ENCODE measurements at places on chromosomes 16 and 17.

DNA sequence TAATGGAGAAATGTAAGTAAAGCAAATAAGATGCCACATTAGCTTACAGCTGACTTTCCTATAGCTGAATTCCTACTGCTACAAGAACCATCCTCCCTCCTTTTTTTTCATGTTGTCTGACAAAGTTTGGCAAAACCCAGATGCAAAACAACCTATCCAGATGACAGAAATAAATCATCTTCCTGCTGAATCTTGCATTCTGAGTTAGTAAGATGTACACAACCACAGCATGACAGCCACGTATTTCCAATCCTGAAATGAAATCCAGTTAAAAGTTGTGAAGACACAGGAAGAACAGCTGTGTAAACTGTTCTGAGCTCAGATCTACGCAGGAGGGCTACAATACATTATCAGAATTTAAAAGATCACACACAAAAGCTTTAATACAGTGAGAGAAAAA lies 5.1 kb upstream of the DHX33 start:
- H3K4me3 ChIP-seq: no peak overlapping the region
- peaks cover 46% of the 10 kb centered on the region for H3K36me3 ChIP-seq
- no peaks in the 10 kb centered on the region for H3K4me1 ChIP-seq
- H3K27me3 ChIP-seq: no peaks in the 10 kb centered on the region

GRCh38 chr17:299546-299945 lies 53.1 kb downstream of the RPH3AL start:
- H3K4me3 ChIP-seq: no peak overlapping the region
- H3K4me1 ChIP-seq: no peaks in the 10 kb centered on the region
- no peak for DNase-seq

GRCh38 chr16:13021996-13022395 lies 120.6 kb downstream of the SHISA9 start:
- no peaks in the 10 kb centered on the region for H3K27me3 ChIP-seq
- no peaks in the 10 kb centered on the region for H3K36me3 ChIP-seq

GRCh38 chr16:16120044-16120381 lies 103.3 kb downstream of the ABCC6 start:
- no peaks in the 10 kb centered on the region for H3K4me1 ChIP-seq
- H3K27me3 ChIP-seq: no peaks in the 10 kb centered on the region
- no peak for DNase-seq

DNA sequence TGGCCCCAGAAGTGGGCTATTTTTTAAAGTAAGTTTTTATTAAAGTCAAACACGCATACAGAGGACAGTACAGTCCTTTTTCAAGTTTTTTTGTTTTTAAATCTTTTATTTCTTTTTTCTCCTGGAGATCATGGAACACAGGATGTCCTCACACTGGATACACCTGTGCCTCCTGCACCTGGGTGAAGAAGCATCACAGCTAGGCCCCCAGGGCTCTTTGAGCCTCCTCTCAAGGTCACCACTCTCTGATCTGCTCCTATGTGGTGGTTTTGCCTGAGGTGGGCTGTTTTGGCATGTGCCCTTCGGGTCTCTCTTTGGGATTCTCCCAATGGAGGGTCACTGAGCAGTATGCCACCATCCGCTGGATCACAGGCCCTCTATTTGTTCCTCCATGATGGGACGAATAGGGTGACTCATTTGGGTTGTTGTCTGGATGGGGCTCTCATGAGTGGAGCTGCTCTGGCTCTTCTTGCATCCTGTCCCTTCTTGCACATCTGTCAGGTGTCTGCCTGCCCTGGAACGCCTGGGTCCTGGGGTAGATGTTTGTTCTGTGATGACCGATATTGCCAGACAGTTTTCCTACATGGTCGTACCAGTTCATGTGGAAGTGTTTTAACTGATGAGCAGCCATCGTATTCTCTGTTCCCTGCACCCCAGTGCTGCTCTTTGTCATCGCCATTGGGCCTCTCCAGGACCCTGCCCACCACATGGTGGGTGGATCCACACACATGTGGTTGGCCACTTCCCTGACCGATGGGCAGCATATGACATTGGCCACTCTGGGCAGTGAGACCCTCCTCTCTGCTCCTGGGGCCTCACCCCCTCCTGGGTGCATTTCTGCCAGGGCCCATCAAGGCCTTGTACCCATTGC lies 55.2 kb upstream of the MED9 start:
- H3K4me1 ChIP-seq: no peaks in the 10 kb centered on the region
- H3K36me3 ChIP-seq: no peaks in the 10 kb centered on the region
- no peak overlapping the region for H3K4me3 ChIP-seq
- no peaks in the 10 kb centered on the region for H3K27me3 ChIP-seq
- no peak for DNase-seq

Measured in cardiac muscle cell (in vitro differentiated cells and primary cell).